Stimulated activated CD4-positive, alpha-beta T cell treated with anti-CD3 and anti-CD28 coated beads, Interleukin-1b, Interleukin-23, amount 100 ng/mL, for 1 hour (primary cell): ENCODE measurements at places on chromosomes 5 and 9.

GRCh38 chr9:19903076-19903475 lies 114.2 kb upstream of the SLC24A2 start:
- DNase-seq = no peak

DNA sequence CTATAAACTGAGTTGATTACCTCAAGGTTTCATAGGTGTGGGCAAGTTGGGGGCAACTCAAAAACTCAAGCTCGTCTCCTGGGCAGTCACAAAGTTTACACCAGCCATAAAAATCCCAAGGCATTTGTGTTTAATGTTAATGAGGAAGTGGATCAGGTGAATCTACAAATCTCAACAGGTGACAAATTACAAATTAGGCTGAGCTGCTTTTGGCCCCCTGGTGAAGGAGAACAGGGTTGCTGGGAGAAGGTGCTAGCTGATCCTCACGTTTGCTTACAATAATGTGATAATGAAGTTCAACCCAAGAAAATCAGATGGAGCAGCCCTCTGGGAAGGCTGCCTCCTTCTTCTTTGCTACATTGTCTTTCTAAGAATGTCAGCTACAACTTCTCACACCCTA lies 488.4 kb upstream of the DMAC1 start:
- DNase-seq = no peak

DNA sequence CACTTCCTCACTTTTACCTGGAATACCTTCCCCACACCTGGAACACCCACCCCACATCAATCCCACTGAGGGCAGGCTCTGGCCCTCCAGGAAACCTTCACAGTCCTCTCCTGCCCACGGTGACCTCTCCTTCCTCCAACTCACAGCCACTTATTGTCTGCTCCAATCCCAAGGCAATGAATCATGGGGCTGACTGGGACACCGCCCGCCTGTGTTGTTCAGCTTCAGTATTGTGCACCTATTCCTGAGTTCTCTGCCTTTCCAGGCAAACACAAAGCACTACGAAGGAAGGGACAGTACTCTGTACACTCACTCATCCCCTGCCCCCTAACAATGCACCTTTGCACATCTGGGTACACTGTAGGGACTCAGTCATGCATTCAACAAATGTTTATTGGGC lies 7.3 kb downstream of the PCDH1 start:
- no peak for DNase-seq

DNA sequence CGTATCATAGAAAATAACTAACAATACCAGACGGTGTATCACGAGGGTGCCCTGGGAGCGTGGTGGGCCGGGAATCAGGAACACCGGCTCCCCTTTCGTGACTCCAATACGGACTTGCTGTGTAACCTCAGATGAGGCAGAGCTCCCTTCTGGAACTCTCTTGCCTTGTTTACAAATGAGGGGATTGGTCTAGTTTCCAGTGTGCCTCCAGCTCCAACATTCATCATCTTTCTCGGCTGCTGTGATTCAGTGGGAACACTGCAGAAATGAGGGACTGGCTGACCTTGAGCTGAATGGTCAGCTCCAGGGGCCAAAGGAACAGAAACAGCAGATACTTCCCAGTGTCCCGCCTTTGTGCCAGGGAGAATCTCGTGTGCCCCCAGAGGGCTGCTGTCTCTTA lies 22.6 kb upstream of the TGFBI start:
- no peak for DNase-seq

GRCh38 chr5:78889369-78890140 lies 95.6 kb downstream of the ARSB start:
- DNase-seq = no peak

DNA sequence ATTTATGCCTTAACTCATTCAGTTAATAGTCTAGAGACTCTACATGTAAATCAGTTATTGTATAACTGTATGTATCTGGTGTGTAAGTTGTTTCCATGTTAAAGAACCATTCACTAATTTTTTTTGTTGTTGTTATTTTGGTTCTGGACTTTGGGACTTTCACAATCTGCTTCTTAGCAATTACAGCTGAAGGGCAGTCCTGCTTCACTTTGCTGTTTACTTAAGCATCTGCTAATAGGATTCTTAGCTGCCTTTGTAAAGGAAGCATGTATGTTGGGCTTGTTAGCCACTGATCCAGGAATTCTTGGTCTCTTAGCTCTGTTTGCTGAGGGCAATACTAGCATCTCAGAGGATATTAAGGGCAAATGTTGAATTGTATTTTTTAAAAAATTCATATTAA lies 97.0 kb downstream of the FOCAD start:
- DNase-seq = no peak
